HuH-7.5 (cell line): ENCODE measurements at places on chromosomes 12 and 14.

DNA sequence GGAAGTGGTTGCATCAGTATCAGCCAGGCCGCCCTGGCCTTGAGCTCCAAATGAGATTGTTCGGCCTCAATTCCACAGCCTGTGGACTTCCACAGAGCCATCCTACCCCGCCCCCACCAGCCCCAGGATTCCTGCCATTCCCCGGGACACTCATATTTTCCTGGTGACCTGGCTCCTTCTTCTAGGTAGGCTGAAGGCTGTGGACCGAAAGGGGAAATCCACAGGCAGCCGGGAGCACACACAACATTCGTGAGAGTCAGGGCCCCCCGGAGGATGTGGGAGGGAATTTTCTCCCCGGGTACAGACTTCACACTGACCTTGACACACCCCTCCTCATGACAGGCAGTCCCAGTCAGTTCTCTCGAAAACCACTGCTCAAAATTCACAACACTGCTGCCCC lies 39.9 kb downstream of the RIN3 start:
- no peak for DNase-seq

- DNase-seq: no peak
Observed at GRCh38 chr14:102588821-102589220, 3.6 kb upstream of the RCOR1 start.

- no peak for DNase-seq
Observed at GRCh38 chr14:85425507-85425906, 104.4 kb upstream of the FLRT2 start.

DNA sequence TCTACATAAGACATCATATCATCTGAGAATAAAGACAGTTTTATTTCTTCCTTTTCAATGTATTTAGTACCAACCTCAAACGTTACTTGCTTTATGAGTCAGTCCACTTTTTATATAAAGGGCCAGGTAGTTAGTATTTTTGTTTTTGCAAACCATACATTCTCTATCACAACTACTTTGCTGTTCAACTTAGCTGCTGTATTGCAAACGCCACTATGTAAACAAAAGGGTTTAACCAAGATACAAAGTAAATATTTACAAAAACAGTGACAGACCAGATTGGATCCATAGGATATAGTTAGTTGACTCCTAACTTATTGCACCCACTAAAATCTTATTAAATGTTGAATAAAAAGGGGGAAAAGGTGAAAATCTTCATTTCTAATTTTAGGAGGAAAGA lies 87.7 kb upstream of the FOXG1 start:
- DNase-seq: no peak

DNA sequence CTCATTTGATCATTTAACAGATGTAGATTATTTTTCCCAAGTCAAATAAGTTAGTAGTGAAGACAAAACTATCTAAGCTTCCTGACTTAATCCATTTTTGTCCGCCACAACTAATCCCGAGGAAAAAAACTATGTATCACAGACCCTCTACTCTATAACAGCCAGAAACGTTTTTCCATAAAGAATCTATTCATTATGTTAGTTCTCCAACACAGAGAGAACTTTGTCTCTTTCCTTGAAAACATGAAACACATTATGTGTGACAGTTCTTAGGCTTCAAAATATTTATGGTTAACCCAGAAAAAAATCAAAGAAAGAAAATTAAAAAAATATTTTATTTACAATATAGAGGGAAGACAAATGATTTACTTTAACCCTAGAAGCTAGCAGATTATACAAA lies 100.1 kb downstream of the PLEKHG7 start:
- DNase-seq: no peak

DNA sequence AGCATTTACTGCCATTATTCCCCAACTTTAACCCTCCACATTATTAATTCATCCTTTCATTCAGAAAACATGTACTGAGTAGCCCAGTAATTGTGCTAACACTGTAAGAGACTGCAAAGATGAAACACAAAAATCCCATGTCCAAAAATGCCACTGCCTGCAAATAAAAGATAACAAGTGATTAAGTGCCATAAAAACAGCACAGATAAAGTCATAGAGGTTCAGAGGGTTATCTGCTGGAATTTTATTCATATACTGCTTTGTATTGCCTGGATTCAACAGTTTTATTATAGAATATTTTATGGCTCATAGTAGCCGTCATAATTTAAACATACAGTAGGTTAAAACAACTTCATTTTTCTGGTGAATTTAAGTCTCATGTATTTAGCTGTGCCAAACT lies 177.9 kb downstream of the KICS2 start:
- DNase-seq: no peak

- DNase-seq: no peak
Observed at GRCh38 chr12:48768736-48769135, 20.2 kb downstream of the ADCY6 start.

GRCh38 chr14:102050625-102051024 lies 36.2 kb downstream of the HSP90AA1 start:
- no peak for DNase-seq

DNA sequence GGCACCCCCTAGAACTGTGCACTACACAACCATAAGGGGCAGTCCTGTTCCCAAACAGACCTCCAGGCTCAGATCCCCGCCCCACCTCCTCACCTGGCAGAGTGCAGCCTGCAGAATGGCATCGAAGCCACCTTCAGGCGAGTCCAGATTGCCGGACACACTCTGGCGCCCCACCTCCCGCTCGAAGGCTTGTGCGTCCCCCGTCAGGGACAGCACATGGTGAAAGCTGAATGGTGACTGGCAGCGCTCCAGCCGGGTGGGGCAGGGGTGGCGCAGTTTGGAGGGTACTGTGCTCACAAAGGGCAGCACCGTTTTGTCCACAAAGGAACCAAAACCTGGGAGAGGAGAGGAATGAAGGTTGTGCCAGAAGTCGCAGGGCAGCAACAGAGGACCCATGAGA lies 10.6 kb downstream of the ITGB7 start:
- DNase-seq: no peak

- DNase-seq: no peak
Observed at GRCh38 chr12:19177754-19178153, 48.2 kb downstream of the PLEKHA5 start.

- no peak for DNase-seq
Observed at GRCh38 chr12:101857043-101857558, 20.3 kb upstream of the DRAM1 start.

DNA sequence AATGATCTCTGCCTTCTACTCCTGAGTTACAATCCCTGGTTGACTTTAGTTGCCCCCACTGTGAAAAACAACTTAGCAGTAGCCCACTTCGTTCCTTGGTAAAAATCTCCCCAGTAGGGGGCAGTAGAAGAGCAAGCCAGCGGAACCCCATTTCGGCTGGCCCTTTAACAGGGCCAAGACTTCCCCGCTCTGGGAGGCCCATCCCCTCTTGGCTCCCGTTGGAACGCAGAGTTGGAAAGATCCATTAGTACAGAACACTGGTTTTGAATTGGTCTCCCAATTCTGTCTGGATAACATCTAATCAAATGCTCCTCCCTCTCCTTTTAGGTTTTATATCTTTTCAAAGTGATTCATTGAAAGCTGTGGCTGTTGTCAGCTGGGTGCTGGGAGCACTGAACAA lies 1133.3 kb downstream of the BCL11B start:
- no peak for DNase-seq

GRCh38 chr12:29350080-29350479 lies 30.9 kb downstream of the ERGIC2 start:
- no peak for DNase-seq

DNA sequence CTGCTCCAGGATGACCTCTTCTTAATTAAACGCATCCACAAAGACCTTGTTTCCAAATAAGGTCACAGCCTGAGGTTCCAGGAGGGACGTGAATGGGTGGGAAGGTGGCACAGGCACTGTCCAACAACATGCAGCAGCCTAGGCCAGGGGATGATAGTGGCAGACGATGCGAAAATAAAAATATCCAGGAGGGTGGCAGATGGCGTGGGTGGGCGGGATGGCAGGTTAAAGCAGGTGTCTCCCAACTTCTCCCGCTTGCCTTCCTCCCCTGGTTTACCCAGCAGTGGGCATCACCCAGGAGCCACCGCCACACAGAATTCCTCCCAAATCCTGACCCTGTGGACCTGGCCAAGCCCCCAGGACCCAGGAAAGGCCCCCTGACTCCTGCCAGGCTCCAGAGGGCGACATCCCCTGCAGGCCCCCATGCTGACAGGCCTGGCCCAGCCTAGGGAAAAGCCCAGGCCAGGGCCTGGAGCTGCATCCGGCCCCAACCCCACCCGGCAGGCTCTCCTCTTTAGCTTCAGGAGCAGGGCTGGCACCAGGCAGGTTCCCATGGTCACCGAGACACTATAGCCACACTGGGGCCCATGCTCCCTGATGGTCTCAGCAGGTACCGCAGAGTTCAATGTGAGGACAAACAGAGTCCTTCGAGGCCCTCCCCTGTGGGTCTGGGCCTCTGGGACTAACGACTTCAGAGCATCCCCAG lies 9.7 kb downstream of the NCOR2 start:
- DNase-seq: no peak

DNA sequence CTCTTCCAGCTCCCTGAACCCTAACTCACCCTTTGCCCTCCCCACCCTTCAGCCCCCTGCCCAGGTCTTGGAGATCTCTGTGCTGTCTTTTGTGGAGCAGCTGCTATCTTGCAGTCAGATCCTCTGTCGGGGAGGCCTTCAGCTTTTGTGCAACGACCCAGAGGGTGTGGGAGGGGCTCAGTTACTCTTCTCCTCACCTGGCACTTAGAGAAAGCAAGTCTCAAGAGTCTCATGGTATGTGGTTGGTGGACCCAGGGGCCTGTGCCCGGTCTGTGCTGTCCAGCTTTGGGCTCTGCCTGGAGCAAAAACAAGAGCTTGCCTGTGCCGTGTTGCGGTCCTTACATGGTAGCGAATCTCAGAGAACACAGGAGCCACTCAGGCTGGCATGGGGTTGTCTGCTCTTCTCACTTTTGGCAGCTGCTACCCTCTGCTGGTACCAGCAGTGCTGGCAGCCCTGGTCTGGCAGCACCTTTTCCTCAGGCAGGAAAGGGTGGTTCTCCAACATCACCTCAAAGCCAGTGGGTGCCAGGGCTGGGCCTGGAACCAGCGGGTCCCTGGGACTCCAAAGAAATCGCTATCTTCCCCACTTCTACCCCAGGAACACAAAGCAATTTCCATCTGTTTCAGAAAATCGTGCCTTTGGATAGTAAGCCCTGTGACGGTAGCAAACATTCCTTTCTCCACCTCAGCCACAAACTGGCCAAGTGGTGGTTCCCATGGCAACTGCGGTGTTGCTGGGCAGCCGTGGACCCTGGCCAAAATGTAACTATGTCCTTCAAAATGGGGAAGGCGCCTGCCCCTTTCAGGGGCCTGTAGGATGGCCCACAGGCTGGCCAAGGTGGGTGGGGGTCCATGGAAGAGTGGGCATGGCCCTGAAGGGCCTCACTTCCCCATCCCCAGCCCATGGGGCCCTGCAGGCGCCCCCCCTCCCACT lies 90.0 kb downstream of the RIN3 start:
- no peak for DNase-seq

- no peak for DNase-seq
Observed at GRCh38 chr14:57068511-57068910, 200.2 kb downstream of the EXOC5 start.

DNA sequence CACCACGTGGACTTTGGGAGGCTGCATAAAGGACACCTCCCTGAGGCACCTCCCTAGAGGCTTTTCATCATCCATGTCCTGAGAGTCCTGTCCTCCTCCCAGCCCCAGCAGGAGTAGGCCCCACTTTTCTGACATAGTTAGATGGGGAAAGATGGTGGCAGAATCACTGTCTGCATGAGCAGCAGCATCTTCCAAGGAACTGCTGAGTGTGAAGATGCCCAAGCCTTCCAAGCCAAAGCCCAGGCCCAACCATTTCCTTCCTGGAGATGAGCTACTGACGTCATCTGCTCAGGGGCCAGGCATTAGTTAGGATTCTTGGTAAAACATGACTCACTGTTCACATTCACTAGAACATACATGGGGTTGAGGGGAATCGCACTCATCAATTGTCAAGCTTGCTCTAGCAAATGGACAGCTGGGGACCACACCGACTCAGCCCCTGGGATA lies 37.3 kb downstream of the VDR start:
- DNase-seq: no peak

- DNase-seq: no peak
Observed at GRCh38 chr14:97179573-97179972, 382.4 kb downstream of the VRK1 start.
